ENCODE measurements at places on chromosomes 5 and 9. TPM values are rescaled to one million over a fixed set of nuclear protein-coding genes. Genes with fewer than 3 reads are reported as not detected.
A peak's percentile ranks its signal among the peaks of the same experiment; 100 is the strongest.

PCDHGB4 gene
- total RNA-seq: 16.4 TPM

FAM78A gene
- total RNA-seq: under 0.01 TPM

CENPK gene
- 5.6 TPM for total RNA-seq

DNA sequence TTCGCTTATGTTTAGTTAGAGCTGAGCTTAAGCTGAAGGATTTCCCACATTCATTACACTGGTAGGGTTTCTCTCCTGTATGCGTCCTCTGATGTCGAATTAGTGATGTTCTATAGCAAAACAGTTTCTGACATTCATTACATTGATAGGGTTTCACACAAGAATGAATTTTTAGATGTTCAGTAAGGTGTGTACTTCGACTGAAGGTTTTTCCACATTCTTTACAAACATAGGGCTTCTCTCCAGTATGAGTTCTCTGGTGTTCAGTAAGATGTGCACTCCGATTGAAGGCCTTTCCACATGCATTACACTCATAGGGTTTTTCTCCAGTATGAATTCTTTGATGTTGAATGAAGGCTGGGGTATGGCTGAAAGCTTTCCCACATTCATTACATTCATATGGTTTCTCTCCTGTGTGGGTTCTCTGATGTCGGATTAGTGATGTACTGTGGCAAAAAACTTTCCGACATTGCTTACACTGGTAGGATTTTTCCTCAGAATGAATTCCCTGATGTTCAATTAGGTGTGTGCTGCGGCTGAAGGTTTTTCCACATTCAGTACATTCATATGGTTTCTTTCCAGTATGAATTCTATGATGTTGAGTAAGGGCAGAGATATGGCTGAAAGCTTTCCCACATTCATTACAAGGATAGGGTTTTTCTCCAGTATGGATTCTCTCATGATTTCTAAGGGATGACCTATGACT is 14.6 kb downstream of the ZNF883 start:
- DNase-seq: no peak
- H3K27ac ChIP-seq: no peak overlapping the region
- no peak overlapping the region for H3K4me3 ChIP-seq
- H3K27me3 ChIP-seq: no peaks in the 10 kb centered on the region
- no peaks in the 10 kb centered on the region for H3K4me1 ChIP-seq
- H3K36me3 ChIP-seq: 0 out of 2 replicates have a peak, but pooled peaks cover 1% of the 10 kb centered on the region

GRCh38 chr5:78271766-78272165 is 22.7 kb downstream of the AP3B1 start:
- H3K27ac ChIP-seq: no peak overlapping the region
- peaks cover 4% of the 10 kb centered on the region for H3K36me3 ChIP-seq
- H3K4me1 ChIP-seq: peaks cover 3% of the 10 kb centered on the region
- no peaks in the 10 kb centered on the region for H3K27me3 ChIP-seq
- no peak overlapping the region for H3K4me3 ChIP-seq
- no peak for DNase-seq

TMEM174 gene
- not detected for total RNA-seq

DNA sequence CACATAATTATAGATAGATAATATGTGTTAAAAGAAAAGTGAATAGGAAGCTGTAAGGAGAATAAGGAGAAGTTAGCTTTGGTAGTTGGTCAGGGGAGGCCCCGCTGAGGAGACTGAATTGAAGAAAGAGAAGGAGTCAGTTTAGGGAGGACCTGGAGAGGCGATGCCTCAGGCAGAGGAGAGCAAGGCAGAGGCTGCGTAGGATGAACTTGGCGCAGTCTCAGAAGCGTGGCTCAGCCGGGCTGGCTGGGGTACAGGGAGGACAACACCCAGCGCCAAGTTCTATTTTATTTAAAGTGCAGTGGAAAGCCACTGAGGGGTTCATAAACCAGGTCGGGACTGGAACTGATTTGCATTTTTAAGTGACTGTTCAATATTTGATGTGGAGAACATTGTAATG is 68.5 kb downstream of the PTCD2 start:
- peaks cover 11% of the 10 kb centered on the region for H3K4me1 ChIP-seq
- H3K27me3 ChIP-seq: no peaks in the 10 kb centered on the region
- no peak overlapping the region for H3K4me3 ChIP-seq
- no peaks in the 10 kb centered on the region for H3K36me3 ChIP-seq

- peaks cover 32% of the 10 kb centered on the region for H3K27me3 ChIP-seq
- no peaks in the 10 kb centered on the region for H3K36me3 ChIP-seq
- no peak for DNase-seq
- no peak overlapping the region for H3K27ac ChIP-seq
- no peaks in the 10 kb centered on the region for H3K4me1 ChIP-seq
Measured at GRCh38 chr9:94611638-94612068, 18.0 kb upstream of the FBP2 start.

- peaks cover 30% of the 10 kb centered on the region for H3K27me3 ChIP-seq
- no peaks in the 10 kb centered on the region for H3K36me3 ChIP-seq
- H3K27ac ChIP-seq: no peak overlapping the region
Measured at GRCh38 chr5:42250-42649, 49.7 kb upstream of the PLEKHG4B start.

- H3K27ac ChIP-seq: no peak overlapping the region
- H3K27me3 ChIP-seq: no peaks in the 10 kb centered on the region
- H3K4me3 ChIP-seq: no peak overlapping the region
- H3K4me1 ChIP-seq: no peaks in the 10 kb centered on the region
- no peak for DNase-seq
- H3K36me3 ChIP-seq: no peaks in the 10 kb centered on the region
Measured at GRCh38 chr9:108528231-108528630, 327.6 kb downstream of the ACTL7B start.

DNA sequence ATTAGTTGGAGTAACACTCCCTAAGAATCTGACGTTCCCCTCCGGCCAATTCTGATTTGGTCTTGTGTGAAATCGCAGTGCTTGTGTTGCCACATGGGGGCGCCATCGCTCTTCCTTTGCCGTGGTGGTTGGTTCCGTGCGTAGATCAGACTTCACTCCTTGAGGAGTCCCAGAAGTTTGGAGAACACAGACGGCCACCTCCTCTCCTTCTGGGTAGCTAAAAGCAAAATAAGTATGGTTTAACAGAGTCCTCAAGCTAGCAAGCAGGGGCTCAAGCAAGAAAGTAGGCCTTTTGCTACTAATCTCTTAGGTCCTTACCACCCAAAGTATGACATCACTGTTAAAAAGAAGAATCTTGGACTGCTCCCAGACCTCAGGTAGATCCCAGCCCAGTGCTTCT is 59.5 kb downstream of the HSPA4 start:
- H3K4me3 ChIP-seq: no peak overlapping the region
- DNase-seq: peak; percentile 80
- H3K4me1 ChIP-seq: peaks cover 5% of the 10 kb centered on the region
- no peak overlapping the region for H3K27ac ChIP-seq

GRCh38 chr5:93601802-93602155 is 18.8 kb downstream of the NR2F1 start:
- peaks cover 20% of the 10 kb centered on the region for H3K4me1 ChIP-seq
- peak overlapping the region; percentile 73 for H3K27ac ChIP-seq
- DNase-seq: no peak

GRCh38 chr5:135491552-135492318 is 39.6 kb upstream of the TIFAB start:
- peaks cover 39% of the 10 kb centered on the region for H3K27me3 ChIP-seq
- H3K27ac ChIP-seq: no peak overlapping the region
- H3K4me1 ChIP-seq: peaks cover 15% of the 10 kb centered on the region
- no peak for DNase-seq

GRCh38 chr9:131809941-131810344 is 70.1 kb upstream of the RAPGEF1 start:
- peaks cover 69% of the 10 kb centered on the region for H3K27me3 ChIP-seq
- peak; percentile 72 for DNase-seq
- H3K36me3 ChIP-seq: no peaks in the 10 kb centered on the region

- no peak overlapping the region for H3K4me3 ChIP-seq
- no peaks in the 10 kb centered on the region for H3K27me3 ChIP-seq
- no peaks in the 10 kb centered on the region for H3K36me3 ChIP-seq
- DNase-seq: no peak
- peaks cover 9% of the 10 kb centered on the region for H3K4me1 ChIP-seq
Measured at GRCh38 chr5:96229188-96229587, 203.9 kb downstream of the PCSK1 start.

- peak overlapping the region; percentile 84 for H3K27ac ChIP-seq
- H3K4me3 ChIP-seq: no peak overlapping the region
- no peaks in the 10 kb centered on the region for H3K36me3 ChIP-seq
- DNase-seq: peak; percentile 79
- peaks cover 30% of the 10 kb centered on the region for H3K4me1 ChIP-seq
Measured at GRCh38 chr9:95776176-95776575, 99.3 kb upstream of the ERCC6L2 start.

- no peak overlapping the region for H3K4me3 ChIP-seq
- H3K36me3 ChIP-seq: no peaks in the 10 kb centered on the region
- H3K27ac ChIP-seq: no peak overlapping the region
- no peak for DNase-seq
- H3K27me3 ChIP-seq: peaks cover 2% of the 10 kb centered on the region
Measured at GRCh38 chr5:178993955-178994579, 1.1 kb downstream of the GRM6 start.

- no peak overlapping the region for H3K27ac ChIP-seq
- no peak for DNase-seq
- no peaks in the 10 kb centered on the region for H3K36me3 ChIP-seq
- H3K4me1 ChIP-seq: no peaks in the 10 kb centered on the region
- H3K27me3 ChIP-seq: no peaks in the 10 kb centered on the region
Measured at GRCh38 chr9:69474821-69475220, 149.8 kb downstream of the ENTREP1 start.

GRCh38 chr9:127970401-127971313 is 10.1 kb downstream of the EEIG1 start:
- no peak overlapping the region for H3K27ac ChIP-seq
- no peaks in the 10 kb centered on the region for H3K27me3 ChIP-seq
- H3K36me3 ChIP-seq: no peaks in the 10 kb centered on the region
- no peak overlapping the region for H3K4me3 ChIP-seq

GRCh38 chr9:116806075-116806474 is 119.0 kb downstream of the TRIM32 start:
- no peak overlapping the region for H3K27ac ChIP-seq
- peak; percentile 16 for DNase-seq
- H3K4me1 ChIP-seq: no peaks in the 10 kb centered on the region
- no peaks in the 10 kb centered on the region for H3K36me3 ChIP-seq

DNA sequence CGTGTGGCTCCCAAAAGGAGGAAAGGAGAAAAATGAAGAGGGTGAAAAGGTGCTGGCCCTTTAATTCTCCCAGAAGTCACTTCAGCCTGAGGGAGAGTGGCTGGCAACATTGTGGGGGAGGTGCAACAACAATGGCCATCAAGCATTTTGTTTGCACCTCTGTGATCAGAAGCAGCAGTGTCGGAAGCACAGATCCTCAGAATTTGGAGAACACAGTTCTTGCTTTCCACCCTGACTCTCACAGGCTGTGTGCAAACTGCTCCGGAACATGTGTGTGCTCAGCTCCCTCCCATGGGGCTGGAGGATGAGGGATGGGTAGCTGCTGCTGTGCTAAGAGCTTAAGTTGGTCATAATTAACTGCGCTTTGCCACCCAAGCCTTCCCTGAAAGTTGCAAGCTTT is 127.1 kb downstream of the DPYSL3 start:
- H3K4me3 ChIP-seq: peak overlapping the region; percentile 30
- H3K36me3 ChIP-seq: no peaks in the 10 kb centered on the region
- no peak for DNase-seq
- peak overlapping the region; percentile 28 for H3K27ac ChIP-seq
- H3K27me3 ChIP-seq: no peaks in the 10 kb centered on the region

UGT3A2 gene
- total RNA-seq: not detected

SLC45A2 gene
- not detected for total RNA-seq

AKNA gene
- 2.8 TPM for total RNA-seq

DNA sequence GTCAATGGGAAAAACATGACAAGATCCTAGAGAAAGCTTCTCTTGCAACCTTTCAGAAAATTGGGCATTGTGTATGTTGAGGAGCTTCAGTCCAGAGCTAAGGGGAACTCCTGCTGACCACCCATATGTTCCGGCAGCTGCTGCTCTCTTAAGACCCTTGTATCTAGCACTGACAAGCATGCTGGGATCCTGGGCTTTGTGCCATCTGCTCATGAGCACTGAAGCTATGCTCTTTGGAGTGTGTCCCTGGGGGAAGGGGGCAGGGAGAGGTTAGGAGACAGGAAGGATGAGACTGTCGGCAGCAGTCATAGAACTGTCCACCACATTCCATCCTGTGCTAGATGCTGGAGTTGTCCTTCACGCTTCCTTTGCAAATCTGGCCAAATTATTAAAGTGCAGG is 109.3 kb downstream of the JAKMIP2 start:
- no peaks in the 10 kb centered on the region for H3K36me3 ChIP-seq
- no peak overlapping the region for H3K4me3 ChIP-seq
- H3K4me1 ChIP-seq: no peaks in the 10 kb centered on the region

ANKRD55 gene
- not detected for total RNA-seq

- H3K4me3 ChIP-seq: no peak overlapping the region
- H3K36me3 ChIP-seq: no peaks in the 10 kb centered on the region
- no peak for DNase-seq
- no peak overlapping the region for H3K27ac ChIP-seq
- no peaks in the 10 kb centered on the region for H3K4me1 ChIP-seq
Measured at GRCh38 chr9:97220894-97221477, 86.5 kb upstream of the CCDC180 start.

DNA sequence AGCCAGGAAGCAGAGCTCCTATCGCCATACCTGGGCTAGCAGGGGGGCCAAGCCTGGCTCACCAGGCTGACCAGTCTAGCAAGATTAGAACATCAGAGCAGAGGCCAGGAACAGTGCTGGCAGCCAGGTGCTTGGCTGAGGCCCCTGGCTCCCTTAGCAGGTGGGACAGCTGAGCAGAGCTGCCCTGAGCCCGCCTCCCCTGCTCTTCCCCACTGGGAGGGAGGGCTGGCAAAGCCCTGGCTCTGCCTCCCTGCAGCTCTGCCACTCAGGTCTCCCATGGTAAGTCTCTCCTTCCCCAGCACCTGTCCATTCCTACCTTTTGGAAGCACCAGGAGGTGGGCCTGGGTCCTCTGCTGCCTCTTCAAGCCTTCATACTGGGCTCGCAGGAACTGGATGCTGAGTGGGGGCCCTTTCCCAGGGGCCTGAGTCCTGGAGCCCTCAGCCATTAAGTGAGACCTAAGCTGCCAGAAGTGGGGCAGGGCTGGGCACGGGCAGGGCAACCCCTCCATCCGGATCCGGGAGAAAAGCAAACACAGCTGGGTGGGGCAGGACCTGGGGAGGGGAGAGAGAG is 803 bp downstream of the C9orf152 start:
- no peak for DNase-seq
- no peak overlapping the region for H3K4me3 ChIP-seq
- no peaks in the 10 kb centered on the region for H3K4me1 ChIP-seq
- no peaks in the 10 kb centered on the region for H3K36me3 ChIP-seq

NR2F1-AS1 gene
- total RNA-seq: 12.5 TPM

- peak; percentile 86 for DNase-seq
- H3K4me3 ChIP-seq: no peak overlapping the region
- peak overlapping the region; percentile 63 for H3K27ac ChIP-seq
Measured at GRCh38 chr9:36163049-36163785, 6.0 kb upstream of the CCIN start.

DNA sequence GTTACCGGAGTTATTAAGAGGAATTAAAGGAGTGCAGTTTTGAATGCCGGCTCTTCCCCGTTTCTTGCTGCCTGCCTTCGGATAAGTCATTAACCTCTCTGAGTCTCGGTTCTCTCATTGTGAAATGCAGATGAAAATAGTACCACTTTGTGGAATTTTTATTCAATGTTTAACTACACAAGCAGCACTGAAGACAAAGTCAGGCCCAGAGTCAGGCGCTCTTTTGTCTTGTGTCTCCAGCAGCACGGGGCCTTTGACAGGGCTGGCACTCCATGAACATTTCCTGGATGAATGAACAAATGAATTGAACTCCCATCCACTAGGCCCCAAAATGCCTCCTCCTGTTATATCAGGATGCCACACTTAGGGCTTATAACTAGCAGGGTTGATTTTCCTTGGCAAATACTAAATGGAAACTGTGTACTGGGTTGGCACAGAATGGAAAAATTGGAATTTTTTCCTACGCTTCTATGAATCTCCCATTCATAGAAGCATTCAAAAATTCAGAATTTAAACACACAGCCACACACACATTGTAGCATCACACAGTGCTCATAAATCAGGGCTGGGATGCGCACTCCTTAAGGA is 332.8 kb downstream of the MLLT3 start:
- H3K27me3 ChIP-seq: no peaks in the 10 kb centered on the region
- no peaks in the 10 kb centered on the region for H3K36me3 ChIP-seq
- H3K4me1 ChIP-seq: peaks cover 3% of the 10 kb centered on the region
- no peak for DNase-seq
